ENCODE measurements at places on chromosomes 2 and 18. TPM values are rescaled to one million over a fixed set of nuclear protein-coding genes. Genes with fewer than 3 reads are reported as not detected.

SFTPB gene
- not detected for total RNA-seq

AQP12A gene
- total RNA-seq: not detected

ASPRV1 gene
- 1.3 TPM for total RNA-seq

AKAIN1 gene
- total RNA-seq: not detected

CAD gene
- total RNA-seq: 47.0 TPM

Measured in activated naive CD4-positive, alpha-beta T cell treated with anti-CD3 and anti-CD28 coated beads, Interleukin-2, amount 10 ng/mL, durations not matched to agents 5 hours and 36 hours (primary cell).